ENCODE measurements at places on chromosomes 12 and 14.

DNA sequence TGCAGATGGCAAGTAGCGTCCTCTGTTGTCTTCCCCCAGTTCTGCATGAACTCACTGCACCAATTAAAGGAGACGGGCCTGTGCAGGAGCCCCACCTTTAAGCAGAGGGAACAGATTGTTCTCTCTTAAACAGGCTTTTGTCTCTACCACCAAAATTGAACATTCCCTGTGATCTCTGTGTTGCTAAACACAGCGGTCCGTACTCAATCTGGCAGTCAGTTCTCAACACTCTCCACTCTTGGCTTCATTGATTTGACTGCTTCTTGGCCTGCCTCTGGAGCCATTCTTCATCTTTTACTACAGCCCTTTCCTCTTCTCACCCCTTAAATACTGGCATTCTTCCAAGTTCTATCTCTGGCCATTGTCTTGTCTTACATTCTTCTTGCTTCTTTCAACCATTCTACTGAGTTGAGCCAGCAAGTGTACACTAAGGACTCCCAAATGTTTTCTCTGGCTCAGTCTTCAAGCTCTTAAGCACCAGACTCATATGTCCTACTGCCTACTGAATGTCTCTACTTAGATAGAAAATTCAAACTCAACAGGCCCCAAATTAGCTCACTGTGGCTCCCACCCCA is 8.0 kb upstream of the NT5DC3 start:
- no peak for DNase-seq

- no peak for DNase-seq
These were observed 452.8 kb downstream of the AEBP2 start for GRCh38 chr12:19891936-19892591.

GRCh38 chr12:663293-663871 is at the start of gene NINJ2:
NINJ2 (minus strand) TSS chr12:663445; CDS start chr12:663360, 85 bp downstream.
- DNase-seq, result no peak

DNA sequence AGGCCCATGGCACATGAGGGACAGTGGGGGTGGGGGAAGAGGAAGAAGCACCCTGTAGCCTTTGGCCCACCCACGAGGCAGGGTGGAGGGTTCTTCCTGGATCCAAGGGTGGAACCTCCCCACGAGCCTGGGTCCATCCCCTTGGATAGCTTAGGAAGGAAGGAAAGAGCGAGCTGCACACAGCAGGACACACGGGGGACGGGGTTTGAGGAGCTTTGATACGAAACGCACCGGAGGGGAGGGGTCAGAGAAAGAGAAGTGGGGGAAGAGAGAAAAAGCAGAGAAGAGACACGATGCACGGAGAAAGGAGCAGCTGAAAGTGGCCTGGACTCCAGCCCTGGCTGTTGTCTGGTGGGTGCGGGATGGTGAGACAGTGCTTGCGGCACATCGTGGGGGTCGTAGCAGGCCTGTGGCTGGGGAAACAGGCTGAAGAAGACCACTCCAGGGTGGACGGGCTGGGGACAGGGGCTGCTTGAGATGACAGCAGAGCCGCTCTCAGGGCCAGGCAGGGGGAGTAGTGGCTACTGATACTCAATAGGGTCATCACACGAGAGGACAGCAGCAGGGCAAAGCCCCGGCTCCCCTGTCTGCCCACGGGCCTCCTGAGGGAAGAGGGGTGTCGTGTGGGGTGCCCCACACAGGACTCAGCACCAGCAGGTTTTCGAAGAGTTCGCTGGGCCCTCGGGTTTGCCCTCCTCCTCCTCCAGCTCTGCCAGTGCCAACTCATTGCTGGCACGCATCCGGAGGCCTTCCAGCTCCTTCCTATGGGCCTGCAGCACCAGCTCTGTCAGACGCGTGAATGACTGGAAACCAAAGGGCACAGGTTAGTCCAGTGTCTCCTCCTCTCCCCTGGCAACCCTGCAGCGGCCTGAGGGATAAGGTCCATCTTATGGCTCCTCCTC is 5.4 kb upstream of the GPX2 start:
- DNase-seq, result no peak

DNA sequence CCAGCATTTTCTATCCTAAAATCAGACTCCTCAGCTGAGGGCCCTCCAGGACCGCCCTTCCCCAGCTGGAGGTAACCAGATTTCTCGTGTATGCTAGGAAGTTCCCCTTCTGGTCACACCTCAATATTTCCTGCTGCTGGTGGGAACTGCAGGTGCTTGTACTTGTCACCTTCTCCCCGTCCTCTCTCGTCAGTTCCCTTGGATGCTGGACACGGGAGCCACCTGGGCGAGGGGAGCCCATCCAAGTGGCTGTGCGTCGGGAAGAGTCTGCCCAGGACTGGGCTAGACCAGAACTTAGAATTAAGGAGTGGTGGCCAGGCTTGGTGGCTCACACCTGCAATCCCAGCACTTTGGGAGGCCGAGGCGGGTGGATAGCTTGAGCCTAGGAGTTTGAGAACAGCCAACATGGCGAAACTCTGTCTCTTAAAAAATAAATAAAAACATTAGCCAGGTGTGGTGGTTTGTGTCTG is 23.2 kb upstream of the KIF26A start:
- no peak for DNase-seq
